ENCODE measurements at places on chromosomes 3 and 15.

DNA sequence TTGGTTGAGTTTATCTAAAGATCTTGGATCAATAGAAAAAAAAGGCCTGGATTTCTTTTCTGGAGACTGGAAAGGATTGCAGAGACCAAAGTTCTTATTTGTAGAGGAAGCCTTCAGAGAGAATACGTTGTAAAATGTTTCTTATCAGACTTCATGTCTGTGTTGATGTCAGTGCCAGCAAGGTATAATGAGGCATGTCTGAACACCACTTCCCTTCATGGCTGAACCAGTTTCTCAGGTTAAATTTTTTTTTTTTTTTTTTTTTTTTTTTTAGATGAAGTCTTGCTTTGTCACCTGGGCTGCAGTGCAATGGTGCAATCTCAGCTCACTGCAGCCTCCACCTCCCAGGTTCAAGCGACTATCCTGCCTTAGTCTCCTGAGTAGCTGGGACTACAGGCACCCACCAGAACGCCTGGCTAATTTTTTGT lies 17.8 kb upstream of the ZNF774 start:
- no peak for DNase-seq

DNA sequence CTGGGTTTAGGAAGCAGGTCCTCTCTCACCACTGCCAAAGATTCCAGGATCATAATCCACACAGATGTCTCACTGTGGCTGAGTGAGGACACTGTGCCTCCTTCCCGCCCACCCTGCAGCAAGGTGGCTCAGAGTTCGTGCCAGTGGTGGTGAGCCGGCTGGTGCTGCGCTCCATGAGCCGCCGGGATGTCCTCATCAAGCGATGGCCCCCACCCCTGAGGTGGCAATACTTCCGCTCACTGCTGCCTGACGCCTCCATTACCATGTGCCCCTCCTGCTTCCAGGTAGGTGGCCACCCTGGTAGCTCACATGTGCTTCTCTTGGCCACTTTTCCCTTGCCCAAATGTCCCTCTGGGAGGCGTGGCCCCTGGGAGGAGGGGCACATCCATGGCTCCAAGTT lies 9.0 kb upstream of the RHO start:
- DNase-seq, result no peak

DNA sequence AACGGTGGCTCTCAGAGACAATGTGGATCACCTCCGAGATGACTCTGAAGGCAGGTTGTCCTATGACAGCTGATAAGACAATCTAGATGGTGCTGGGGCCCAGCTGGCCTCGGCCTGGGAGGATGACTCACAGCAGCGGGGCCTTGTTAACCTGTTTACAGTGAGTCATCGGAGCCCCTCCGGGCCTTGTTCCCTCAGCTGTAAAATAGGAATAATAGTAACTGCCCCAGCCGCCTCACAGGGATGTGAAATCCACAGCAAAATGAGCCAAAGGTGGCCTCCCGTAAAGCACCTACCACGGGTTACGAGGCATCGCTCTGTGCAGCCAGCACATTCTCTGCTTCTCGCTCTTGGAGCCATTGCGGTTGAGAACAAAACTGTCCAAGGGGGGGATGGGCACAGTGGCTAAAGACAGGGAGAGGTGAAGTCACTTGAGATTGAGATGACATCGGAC lies 88.6 kb upstream of the RASGRF1 start:
- no peak for DNase-seq

GRCh38 chr15:65451989-65452388 lies 29.2 kb upstream of the IGDCC4 start:
- no peak for DNase-seq

GRCh38 chr15:31392761-31393401 lies 66.2 kb downstream of the KLF13 start:
- no peak for DNase-seq

DNA sequence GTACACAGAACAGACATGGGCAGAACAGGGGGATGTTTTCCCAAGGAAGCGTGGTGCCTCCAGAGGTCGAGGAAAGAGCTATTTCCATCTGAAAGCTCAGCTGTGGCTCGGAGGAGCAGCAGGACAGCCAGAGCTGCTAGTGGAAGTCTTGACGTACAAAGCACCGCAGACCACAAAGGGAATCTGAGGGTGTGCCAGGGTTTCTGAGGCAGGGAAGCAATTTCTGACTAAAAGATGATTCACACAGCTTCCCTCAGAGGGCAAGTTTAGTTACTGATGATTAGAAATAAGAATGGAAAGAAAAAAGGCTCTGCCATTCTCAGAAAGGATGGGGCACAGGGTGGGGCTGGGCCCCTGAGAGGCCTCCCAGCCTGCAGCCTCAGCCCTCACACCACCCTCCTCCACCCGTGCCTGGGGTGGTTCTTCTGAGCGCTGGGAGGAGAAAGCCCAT lies 45.8 kb upstream of the SEC13 start:
- peak; percentile 8 for DNase-seq

DNA sequence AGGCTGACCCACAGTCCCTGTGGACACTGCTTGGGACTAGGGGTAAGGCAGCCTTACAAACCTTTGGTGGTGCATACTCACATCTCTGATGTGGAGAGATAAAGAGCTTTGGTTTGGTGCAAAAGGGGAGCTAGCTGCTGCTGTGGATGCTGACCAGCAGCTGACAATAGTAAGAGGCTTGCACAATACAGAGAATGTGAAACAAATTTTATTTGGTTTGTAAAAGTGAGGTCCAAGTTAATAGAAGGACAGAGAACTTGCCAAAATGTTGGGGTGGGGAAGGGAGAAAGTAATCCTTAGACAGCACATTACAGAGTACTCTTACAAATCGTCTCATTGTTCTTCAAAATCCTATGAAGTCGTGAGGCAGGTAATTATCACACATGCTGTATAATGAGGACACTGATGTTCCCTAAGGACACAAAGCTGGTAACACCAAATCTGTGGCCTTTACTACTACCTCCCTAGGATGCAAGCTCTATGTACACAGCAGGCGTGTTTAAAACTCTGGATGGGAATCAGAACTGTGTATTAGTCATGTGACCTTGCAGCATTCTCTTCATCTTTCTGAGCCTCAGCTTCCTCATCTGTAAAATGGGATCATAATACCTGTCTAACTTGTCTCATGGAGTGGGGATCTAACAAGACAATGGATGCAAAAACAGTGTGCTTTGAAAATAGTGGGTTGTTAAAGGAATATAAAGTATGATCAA lies 21.6 kb downstream of the ARHGAP31 start:
- no peak for DNase-seq

DNA sequence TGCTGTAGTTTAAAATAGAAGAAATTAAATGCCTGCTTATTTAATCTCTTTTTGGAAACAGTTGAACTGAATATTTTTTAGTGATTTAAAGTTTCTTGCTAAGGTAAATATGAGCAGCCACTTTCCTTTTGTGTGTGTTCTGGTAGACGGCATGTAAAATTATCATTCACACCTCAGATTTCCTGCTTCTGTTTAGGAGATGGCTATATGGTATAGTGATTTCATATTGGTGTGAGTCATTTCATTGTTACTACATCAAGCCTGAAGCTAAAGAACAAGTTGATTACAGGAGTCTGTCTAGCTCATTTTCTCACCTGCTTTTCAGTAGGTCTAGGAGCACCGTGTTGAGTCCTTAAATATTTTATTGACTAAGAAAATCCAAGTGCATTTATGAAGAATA lies 2.2 kb downstream of the LRCH3 start:
- no peak for DNase-seq

GRCh38 chr15:94130504-94130903 lies 100.9 kb upstream of the MCTP2 start:
- no peak for DNase-seq

- no peak for DNase-seq
These were observed 56.1 kb downstream of the RBM6 start for GRCh38 chr3:49996016-49996415.
